Upper lobe of left lung (tissue), 6 donors: ENCODE measurements at places on chromosomes 1 and 21.

DNA sequence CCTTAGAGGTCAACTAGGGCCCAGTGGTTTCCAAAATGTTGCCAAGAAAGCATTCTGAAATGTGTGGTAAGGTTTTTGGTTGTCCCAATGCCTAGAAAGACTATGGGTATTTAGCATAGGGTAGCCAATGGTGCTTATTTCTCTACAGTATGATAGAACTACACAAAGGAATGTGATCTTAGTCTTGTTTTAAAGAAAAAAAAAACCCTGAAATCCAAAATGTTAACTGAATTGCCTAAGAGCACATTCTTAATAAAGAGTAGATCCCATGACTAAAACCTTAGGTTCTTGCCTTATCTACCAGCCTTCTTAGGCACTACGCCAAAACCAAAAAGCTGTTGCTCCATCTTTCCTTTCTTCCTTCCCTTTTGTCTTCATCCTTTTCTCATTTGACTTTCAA, 428.2 kb downstream of the MRPL39 start:
- no peak for DNase-seq

- DNase-seq: no peak
Observed at GRCh38 chr1:5164158-5164557, 509.7 kb downstream of the AJAP1 start.

- no peak for DNase-seq
Observed at GRCh38 chr1:183569141-183569540, 21.1 kb downstream of the NCF2 start.

DNA sequence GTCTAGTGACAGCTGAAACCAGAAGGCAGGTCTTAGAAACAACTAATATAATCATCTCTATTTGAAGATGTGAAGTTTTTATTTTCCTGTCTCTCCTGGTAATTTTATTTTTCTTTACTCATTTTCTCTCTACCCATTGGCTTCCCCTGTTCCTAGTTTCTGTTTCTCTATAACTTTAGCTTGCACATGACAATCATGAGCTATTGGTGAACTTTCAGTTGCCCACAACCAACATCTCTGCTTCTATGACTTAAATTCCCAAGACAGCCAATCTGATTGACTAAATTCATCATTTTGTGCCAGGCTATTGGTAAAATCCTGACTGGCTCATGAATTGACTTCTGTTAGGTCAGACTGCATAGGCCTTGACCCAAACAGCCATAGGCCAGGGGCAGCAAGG, 13.7 kb upstream of the ACADM start:
- DNase-seq: no peak

- no peak for DNase-seq
Observed at GRCh38 chr1:67942274-67942673, 108.2 kb downstream of the DIRAS3 start.

- no peak for DNase-seq
Observed at GRCh38 chr1:37509181-37509580, 5.4 kb downstream of the MEAF6 start.
